ENCODE measurements at places on chromosomes 7 and 10.

- no peak for DNase-seq
These were observed 25.5 kb downstream of the LRRC27 start for GRCh38 chr10:132357286-132358058.

DNA sequence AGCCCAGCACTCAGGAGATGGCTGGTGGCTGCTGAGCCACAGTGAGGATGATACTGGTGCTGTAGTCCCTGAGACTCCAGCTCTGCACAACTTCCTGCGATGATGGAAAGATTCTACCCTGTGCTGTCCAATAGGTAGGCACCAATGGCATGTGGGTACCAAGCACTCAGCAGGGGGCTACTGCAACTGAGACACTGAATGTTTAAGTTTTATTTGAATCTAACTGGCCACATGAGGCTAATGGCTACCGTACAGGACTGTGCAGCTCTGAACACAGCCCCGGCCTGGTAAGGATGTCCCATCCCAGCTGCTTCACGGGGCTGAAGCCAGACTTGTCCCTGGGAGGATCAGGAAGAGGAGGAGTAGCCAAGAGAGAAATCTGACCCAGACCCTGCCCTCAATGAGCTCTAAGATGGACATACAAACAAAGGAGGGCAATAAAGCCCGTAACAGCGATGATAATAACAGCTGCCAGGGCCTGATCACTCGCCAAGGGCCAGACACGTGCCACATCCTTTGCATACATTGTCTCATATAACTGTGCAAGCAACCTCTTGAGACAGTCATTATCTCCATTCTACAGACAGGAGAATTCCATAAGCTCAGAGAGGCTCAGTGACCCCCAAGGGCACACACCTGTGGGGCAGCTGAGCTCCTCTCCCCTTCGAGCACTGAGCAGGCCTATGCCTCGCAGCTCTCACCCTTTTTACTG is 3.8 kb downstream of the GPRIN2 start:
- DNase-seq = no peak

- no peak for DNase-seq
These were observed 498.3 kb downstream of the CCSER2 start for GRCh38 chr10:84826704-84827103.

GRCh38 chr7:97865104-97865503 is 7.1 kb downstream of the ASNS start:
- no peak for DNase-seq

DNA sequence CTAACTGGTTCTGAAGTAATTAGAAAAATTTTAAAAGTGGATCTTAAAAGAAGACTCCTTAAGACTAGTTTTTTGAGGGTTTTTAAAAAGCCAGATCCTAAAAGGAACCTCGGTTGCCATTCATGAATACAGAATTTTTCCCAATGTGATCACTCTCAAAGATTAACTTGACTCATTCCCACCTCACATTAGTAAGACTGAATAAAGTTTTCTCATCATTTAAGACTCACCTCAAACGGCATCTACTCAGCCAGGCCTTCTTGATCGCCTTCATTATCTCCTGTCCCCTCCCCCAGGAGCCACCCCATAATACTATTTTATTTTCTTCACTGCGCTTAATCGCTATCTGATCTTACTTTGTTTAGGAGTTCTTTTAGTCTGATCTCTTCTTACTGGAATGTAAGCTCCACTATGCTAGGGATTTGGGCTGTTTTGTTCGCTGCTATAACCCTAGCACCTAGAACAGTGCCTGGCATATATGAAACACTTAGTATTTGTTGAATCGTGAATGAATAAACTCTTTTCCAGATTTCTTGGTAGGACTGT is 55.9 kb upstream of the PCGF5 start:
- no peak for DNase-seq
